AG04449 (cell line): ENCODE measurements at places on chromosomes 16 and 17.

DNA sequence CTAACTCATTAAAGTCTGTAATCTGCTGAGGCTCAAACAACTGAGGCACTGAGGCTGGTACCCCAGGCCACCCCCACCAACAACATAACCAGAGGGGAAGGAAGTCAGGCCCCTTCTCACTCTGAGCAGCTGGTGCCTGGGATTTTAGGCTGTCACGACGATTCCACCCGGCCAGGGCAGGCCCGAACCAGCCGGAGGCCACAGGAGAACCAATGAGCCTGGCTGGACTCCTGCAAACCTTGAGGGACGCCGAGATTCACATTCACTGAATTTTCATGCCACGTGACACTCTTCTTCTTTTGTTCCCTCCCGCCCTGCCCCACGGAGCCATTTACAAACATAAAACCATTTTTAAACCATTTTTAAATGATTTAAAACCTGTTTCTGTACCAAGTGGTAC lies 48.1 kb downstream of the RPH3AL start:
- DNase-seq: no peak

GRCh38 chr16:13036600-13036999 lies 135.2 kb downstream of the SHISA9 start:
- no peak for DNase-seq

DNA sequence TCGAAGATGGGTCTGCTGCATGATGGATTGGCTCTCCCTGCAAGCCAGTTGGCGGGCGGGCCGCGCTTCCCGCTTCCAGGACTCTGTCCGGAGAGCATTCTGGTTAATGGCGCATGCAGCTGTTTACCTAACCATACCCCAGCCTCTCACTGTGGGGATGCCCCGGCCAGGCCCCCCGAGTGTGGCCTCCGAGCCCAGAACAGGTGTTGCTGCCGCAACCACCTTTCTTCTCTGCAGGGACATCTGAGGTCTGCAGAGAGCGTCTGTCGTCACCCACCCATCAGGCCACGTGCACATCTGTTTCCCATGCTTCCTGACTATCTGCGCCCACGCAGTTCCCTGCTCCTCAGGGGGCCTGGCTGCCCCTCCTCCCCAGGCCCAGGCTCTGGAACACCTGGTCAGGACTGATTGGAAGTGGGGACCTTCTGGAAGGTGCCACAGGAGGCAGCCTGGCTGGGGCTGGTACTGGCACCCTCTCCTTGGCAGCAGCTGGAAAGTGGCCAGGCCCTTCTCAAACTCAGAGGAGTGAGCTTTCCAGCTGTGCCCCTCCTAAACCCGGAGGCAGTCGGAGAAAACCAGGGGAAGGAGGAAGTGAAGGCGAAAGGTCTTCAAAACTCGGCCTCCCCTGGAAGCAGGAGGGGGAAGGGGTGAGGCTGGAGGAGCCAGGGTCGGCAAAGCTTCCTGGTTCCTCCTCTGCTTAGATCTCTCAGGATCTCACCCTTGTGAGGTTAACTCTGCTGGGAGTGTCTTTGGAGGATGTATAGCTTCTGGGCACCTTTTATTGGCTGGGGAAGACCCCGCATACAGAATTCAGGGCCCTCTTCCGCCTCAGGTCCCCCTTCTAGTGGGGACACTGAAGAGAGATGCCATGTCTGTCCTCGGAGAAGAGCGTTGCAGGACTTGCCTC lies 64.5 kb upstream of the CIBAR2 start:
- no peak for DNase-seq

- DNase-seq: peak; percentile 94
Observed at GRCh38 chr17:59093702-59094231, 12.9 kb downstream of the TRIM37 start.

DNA sequence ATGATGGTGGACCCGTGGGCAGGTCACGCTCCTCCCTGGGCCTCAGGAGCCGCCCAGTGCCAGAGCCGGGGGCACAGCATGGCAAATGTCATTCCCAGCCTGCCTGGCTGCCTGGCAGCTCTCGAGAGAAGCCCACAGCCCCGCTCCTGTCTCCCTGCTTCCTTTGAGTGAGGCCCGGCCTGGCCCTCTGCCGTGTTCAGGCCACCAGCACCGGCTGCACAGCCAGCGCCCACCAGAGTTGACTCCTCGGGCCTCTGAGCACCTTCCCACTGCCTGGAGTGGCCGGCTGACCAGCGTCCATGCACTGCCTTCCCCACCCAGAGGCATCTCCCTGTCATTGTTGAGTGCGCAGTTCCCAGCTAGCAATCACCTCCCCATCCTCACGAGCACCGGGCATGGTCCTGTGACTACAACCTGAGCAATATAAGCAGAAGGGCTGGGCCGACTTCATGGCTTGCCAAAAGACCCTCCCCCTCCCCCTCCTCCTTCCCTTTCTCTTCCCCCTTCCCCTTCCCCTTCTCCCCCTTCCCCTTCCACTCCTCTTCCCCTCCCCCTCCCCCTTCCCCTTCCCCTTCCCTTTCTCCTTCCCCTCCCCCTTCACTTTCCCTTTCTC lies 11.9 kb upstream of the SLC38A10 start:
- no peak for DNase-seq

GRCh38 chr16:46973207-46973995 lies at the start of gene DNAJA2:
Gene DNAJA2 (minus strand): TSS chr16:46973674. CDS start chr16:46973572, 102 bp downstream.
- no peak for DNase-seq

- no peak for DNase-seq
Observed at GRCh38 chr16:56946767-56947603, 14.8 kb upstream of the CETP start.

GRCh38 chr17:75491680-75492079 lies 23.7 kb downstream of the CASKIN2 start:
- no peak for DNase-seq

DNA sequence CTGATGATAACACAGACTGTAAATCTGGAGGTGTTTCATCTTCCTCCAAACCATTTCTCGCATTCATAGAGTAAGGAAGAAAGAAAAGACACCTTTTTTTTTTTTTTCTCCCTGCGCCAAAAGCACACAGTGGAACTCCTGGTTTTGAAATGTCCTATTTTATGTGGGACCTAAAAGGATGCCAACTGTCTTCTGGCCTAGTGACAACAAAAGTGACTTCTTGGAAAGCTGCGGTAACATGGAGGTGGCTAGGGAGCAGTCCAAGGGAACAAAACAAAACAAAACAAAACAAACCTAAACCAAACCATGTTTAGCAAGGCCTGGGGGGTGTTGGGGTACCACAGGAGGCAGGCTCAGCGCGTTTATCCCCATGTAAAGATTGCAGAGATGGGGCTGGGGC lies 174.8 kb downstream of the XYLT1 start:
- no peak for DNase-seq
